ENCODE measurements at places on chromosomes 3 and 15.
A peak's percentile ranks its signal among the peaks of the same experiment; 100 is the strongest.

DNA sequence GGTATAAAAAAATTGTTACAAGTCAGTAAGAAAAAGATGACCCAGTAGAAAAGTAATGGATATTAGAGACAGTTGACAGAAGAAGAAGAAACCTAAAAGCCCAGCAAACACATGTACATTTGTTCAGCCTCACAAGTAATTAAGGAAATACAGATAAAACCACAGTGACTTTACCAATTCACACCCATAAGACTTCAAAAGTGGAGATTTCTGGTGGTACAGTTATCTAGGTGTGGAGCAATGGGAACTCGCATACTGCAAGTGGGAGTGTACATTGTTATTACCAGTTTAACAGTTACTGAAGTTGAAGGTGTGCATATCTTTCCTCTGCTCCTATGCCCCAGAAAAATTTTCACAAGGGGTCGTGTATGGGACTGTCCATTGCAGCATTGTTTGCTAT, 18.1 kb upstream of the MAPKBP1 start:
- no peak for DNase-seq

- DNase-seq: peak; percentile 60
Observed at GRCh38 chr3:72482589-72483321, 365.5 kb downstream of the SHQ1 start.

- DNase-seq: no peak
Observed at GRCh38 chr3:76111808-76112207, 326.5 kb upstream of the ZNF717 start.

GRCh38 chr3:142274908-142275307, 49.5 kb upstream of the GK5 start:
- no peak for DNase-seq

GRCh38 chr3:53534216-53534615, 39.8 kb downstream of the CACNA1D start:
- DNase-seq: no peak

- DNase-seq: peak; percentile 54
Observed at GRCh38 chr3:172903642-172904320, 153.3 kb downstream of the ECT2 start.

DNA sequence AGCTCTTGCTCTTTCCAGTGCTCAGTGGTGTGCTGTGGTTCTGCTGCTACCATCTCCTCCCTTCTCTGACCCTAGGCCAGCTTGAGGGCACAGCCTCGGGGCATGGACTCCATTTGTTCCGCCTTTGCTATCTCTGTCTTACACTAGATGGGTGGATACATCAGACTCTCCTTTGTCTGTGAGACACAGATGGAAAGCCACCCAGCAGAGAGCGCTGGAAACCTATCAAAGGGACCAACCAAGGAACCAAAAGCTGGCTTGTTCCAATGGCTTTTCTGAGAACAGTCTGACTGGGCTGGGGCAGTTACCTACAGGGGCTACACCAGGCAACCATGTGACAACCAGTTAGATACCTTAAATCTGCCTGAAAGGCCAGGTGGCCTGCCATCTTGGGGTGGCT, 63.8 kb downstream of the NPTN start:
- no peak for DNase-seq

GRCh38 chr3:153370680-153371079, 208.7 kb downstream of the RAP2B start:
- DNase-seq: no peak

Data from kidney (tissue), 22 donors.